Amygdala (tissue), 56 donors: ENCODE measurements at places on chromosomes 1 and 21.

DNA sequence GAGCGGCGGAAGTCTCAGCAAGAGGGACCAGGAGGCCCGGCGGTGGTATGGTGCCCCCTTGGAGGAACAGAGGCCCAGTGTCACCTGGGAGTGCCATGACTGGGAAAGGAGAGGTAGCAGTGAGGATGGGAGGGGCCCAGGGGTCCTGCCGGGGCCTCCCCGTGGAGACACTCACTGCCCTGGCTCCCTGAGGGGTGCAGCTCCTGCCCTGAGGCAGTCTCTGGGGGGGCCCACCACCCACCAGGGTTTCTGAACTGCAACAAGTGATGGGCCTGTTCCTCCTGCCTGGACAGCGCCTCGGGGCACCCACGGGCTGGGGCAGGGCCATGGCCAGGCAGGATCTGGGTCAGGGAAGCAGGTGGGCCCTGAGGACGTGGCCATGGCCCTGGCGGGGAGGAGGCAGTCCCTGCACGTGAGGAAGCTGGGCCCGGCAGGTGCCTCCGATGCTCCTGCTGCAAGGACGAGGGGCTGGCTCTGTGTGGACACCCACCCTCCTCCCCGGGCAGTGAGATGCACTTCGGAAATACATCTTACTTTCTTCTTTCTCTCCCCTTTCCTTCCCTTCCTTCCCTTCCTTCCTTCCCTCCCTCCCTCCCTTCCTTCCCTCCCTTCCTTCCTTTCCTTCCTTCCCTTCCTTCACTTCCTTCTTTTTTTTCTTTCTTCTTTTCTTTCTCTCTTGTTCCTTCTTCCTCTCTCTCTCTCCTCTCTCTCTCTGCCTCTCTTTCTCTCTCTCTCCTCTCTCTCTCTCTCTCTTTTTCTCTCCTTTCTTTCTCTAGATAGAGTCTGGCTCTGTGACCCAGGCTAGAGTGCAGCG lies 66.6 kb downstream of the MORN1 start:
- DNase-seq, result no peak

- DNase-seq, result no peak
Observed at GRCh38 chr21:37849506-37850102, 66.7 kb downstream of the KCNJ6 start.

- no peak for DNase-seq
Observed at GRCh38 chr1:27604579-27605299, 795 bp upstream of the AHDC1 start.

DNA sequence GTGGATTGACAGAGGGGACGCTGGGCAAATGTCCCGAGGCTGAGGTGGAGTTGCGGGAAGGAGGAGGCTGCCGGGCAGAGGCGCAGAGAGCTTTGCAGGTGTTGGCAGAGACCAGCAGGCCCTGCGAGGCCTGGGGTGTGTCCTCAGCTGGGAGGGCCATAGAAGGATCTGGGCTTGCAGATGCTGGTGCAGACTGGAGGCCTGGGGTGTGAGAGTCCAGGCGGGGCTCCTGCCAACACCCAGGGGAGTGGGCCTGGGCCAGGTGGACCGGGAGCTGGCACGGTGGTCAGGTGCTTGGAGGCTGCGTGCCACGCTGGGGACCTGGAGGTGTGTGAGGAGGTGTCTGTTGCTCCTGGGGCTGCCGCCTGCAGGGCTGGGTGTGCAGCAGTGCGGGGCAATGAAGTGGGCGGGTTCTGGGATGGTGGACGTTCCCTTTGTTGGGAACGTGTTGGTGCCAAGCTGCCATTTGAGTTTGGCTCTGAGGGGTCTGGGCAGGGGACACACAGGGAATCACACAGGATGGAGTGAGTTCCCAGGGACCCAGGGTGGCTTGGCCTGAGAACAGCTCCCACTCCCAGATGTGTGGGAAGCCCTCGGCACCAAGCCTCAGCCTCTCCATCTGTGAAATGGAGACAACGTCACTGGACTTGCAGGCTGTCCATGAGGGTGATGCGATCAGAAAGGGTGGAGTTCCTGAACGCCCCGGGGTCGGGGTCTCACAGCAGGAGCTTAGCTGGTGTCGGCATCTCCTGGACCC lies 39.9 kb upstream of the POFUT2 start:
- DNase-seq, result no peak

- no peak for DNase-seq
Observed at GRCh38 chr1:205329719-205330118, 8.2 kb upstream of the NUAK2 start.

DNA sequence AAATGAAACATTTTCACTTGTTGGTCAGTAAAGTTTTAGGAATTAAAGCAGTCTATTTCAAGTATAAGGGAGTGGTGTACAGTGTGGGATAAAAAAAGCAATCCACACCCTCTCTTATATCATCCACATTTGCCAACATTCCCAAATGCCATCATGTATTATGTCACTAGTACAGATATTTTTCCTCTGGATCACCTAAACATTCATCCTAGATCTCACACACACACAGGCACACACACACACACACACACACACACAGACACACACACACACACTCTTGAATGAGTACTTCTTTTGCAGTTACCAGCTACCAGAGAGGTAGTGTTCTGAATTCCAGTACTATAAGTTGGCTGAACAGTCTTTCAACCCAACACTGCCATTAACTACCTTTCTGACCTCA lies 1369.1 kb upstream of the ADGRL4 start:
- DNase-seq, result no peak

DNA sequence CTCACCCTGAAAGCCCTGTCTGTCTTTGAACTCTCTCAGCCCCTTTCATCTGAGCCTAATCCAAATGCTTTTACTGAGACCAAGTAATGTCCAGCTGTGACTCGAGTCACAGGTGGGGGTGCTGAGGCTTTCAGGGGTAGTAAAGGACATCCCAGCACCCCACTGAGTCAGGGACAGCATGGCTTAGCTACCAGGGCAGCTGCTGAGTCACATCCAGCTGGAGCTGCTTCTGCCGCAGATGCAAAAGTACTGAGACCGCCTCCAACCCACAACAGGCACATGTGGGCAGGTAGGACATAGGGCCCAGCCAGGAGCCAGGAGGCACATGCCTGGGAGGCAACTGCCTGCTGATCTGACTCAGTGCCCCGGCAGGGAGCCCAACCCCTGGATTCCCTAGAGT lies 6.7 kb upstream of the VSIG8 start:
- DNase-seq, result no peak

DNA sequence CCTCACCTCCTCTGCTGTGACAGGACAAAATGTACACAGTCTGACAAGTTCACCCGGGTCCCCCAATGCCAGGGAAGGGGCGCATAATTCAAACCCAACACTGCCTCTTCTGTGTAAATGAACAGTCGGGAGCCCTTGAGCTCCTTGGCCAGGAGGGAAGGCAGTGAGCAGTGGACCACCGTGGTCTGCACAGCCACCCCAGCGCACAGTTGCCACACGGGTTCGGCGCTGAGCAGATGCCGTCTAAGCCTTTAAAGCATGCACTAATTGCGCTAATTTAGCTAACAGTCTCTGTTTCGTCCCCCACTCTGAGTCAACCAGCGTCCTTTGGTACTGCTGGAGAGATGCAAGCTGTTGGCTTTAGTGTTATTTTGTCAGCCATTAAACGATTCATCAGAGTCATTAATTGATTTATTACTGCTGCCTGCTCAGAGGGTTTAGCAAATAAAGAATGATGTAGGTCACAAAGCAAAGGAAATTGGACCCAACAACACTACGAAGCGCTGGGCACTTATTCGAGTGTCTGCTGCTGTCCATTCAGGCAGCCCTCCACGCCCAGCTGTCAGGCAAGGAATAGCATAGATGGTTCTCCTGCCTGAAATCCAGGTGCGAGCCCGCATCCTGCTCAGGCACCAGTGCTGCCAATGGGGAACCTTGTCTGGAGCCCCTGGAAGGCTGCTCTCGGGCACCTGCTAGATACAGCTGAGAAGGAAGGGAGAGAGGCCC lies 91.5 kb downstream of the MRPL37 start:
- DNase-seq, result no peak

GRCh38 chr1:210757677-210758076 lies 376.3 kb downstream of the KCNH1 start:
- no peak for DNase-seq

DNA sequence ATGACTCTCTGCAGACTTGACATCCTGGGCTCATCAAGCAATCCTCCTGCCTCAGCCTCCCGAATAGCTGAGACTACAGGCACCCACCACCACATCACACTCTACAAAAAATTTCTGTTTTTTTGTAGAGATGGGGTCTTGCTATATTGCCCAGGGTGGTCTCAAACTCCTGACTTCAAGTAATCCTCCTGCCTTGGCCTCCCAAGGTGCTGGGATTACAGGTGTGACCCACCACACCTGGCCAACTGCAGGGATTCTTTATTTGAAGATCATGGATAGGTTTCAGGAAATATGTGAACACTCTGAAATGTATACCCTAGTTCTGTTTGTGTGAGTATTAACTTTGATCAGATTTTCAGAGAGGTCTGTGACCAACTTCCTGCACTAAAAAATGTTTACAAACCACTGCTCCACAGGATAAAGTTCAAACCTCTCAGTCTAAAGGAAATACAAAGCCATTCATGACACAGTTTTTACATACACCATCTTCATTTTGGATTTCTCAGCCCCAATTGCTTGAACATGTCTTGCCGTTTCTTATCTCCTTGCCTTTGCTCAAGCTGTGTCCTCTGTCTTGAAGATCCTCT lies 252.3 kb upstream of the FGGY start:
- no peak for DNase-seq

DNA sequence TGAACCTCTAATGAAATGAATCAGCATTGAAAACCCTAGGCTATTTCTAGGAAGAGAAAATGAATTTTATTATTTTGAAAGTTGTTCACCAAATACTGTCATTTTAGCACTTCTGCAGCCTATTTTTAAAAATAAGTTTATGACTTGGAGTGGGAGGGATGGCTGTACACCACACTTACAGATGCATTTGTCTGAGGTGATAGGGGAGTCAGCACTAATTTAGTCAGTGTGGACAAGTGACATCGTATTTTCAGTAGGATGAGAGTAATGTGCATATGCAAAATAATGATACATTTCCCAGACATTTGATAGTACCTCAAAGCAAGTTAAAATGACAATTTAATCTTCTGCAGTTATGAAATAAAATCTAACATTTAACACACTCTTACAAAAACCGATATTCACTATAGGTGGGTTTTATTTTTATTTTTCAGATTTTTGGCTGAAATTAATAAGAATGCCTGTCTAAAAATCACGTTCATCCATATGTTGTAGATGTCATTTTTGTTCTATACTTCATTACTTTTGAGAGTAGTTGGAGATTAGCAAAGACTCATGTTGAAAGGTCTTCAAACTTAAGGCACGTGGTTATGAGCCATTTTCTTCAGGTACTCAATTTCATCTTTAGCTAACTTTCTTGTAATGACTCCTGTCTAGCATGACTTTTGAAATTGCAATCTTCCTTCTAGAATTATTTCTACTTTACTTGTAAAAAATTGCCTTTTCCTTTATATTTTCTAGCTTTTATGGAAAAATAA lies 186.7 kb downstream of the NCAM2 start:
- no peak for DNase-seq

DNA sequence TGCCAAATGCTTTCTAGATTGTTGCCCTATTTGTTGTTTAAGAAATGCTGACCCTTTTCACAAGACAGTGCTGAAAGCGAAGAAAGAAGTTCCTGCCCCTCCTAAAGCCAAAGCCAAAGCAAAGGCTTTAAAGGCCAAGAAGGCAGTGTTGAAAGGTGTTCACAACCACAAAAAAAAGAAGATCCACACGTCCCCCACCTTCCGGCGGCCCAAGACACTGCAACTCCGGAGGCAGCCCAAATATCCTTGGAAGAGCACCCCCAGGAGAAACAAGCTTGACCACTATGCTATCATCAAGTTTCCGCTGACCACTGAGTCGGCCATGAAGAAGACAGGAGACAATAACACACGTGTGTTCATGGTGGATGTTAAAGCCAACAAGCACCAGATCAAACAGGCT lies 55.7 kb downstream of the PSMG1 start:
- no peak for DNase-seq

GRCh38 chr1:78184460-78185072 lies 138.8 kb downstream of the GIPC2 start:
- DNase-seq, result no peak

DNA sequence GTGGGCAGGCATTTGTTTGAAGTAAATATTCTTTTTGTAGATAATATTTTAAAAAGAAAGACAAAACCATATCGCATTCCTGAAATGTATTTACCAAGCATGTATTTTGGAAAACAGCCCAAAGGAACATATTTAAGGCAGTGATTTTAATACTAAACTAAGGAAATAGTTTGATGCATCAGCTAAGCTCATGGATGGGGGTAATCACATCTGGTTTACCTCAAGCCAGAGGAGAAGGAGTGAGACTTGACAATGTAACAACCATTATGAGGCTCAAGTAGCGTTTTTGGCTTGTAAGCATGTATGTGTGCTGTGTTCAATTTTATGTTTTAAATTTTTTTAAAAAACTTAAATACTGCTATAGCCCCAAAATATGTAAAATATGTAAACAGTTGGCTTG lies 390.5 kb downstream of the DISC1 start:
- DNase-seq, result no peak

DNA sequence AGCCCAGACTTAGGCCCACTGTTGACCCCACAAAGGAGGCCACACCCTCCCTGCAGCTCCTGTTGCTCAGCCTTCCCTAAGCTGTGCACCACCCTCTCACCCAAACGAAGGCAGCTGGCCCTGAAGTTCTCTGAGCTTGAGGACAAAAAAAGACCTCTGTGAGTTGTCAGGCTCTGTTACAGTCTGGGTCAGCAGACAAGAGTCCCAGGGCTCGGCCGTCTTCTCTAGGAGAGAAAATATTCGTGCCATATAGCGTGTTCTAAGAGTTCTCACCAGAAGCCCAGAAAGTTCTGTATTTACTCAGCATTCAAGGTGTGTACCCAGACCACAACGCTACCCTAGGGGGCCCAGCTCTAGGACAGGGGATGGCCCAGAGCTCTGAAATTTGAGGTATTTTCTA lies 25.5 kb upstream of the LYST start:
- no peak for DNase-seq

DNA sequence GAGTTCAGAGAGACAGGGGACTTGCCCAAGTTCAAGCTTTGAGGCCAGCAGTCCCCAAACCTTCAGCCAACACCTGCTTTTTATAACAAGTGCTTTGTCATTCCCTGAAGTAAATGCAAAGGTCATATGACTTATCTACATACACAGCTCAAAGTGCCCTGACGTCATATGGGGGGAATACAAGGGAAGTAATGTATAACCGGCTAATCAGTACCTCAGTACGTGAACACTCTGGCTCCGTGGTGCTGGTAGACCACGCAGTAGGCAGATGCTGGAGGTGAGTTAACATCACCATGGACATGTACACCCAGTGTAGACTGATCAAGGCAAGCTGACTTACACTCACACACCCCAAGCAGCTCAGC lies 60.0 kb downstream of the BACE2 start:
- DNase-seq, result no peak

GRCh38 chr1:56065729-56066128 lies 513.6 kb downstream of the PLPP3 start:
- DNase-seq, result no peak

DNA sequence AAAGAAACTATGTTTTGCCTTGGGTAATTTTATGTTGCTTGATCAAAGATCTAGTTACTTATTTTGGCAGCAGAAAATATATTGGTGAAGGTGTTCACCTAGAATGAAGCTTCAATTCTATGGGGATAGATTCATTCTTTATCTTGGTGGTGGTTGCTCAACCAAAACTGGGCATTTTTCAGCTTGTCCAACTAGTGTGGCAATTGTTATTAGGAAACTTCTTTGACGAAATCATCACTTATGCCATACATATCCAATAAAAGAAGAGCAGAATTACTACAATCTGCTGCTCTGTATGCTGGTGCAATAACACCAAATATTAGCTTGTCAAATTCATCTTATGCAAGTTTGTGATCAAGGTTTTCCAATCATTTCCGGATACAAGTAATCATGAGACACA lies 26.8 kb upstream of the TMPRSS15 start:
- no peak for DNase-seq

- DNase-seq, result no peak
Observed at GRCh38 chr1:169142129-169142528, 35.6 kb downstream of the ATP1B1 start.
